ENCODE measurements at places on chromosomes 6 and 20.

DNA sequence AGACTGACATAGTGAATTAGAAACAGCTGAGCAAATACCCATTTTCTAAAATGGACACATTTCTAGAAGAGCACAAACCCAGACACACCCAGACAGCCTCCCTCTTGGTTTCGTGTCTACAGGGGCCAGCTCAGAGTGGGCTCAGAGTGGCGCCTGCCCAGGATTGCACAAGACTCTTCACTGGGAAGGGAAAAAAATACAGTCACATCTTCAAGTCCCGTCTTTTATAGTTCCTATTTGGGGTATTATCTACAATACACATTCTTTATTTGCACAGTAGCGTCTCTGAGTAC lies 246.1 kb upstream of the AFDN start:
- no peak for DNase-seq

DNA sequence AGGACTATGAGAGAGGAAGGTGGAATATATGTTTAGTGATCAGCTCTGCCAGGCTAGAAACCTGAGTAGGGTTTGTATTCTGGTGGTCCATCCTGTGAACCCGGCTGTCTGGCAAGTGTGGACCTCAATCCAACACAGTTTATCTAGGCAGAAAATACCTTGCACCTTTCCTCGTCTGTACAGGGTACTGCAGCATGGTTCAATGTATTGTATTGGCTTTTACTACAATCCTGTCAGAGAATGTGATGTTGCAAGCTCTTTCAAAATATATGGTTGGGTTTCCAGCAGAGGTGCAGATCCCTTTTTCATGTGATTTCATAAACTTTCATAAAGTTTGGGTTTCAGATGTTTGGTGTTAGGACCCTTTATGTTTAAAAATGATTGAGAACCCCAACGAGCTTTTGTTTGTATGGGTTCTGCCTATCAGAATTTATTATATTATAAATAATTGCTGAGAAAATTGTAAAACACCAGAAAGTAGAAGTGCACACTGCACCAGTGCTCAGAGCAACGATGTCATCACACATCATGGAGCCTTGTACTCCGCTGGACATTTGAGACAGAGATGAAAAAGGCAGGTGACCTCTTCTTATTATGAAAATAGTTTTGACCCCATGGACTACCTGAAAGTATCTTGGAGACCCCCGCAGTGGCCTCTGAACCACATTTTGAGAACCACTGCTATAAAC lies 106.6 kb downstream of the RTN4IP1 start:
- no peak for DNase-seq

GRCh38 chr6:118705544-118706491 lies 54.4 kb upstream of the CEP85L start:
- peak; percentile 81 for DNase-seq

DNA sequence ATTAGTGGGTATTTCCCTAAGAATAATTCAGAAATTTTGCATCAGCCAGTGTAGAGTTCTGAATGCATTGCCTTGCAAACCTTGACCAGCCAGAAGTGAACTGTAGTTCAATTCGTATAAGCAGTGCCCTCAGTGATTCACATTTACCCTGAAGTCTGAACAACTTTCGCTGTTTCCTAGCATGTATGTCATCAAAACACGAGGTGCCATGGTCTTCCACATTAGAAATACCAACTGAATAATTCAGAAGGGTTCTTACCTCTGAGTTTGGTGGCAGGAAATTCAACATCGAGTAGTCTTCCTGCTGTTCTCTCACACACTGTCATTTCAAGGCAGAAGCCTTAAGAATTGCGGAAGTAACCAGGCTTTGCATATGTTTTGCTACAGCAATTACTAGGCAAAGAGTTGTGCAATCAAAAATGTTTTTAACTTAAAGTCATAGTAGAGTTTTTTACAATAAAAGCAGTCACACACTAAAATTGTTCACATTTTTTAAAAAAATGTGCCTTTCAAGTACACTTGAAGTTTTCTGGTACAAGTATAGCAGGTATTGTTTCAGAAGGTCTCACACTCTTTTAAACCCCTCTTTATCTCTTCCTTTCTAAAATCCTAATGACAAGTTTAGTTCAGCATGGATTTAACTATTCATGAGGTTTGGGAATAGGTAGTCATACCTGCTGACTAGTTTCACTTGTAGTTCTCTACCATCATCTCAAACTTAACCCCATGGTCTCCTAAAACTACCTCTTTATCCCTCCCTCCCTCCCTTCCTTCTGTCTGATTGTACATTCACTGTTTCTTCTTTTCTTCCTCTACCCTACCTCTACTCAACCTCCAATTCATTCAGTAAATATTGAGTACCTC lies 118.3 kb downstream of the STXBP5 start:
- peak; percentile 44 for DNase-seq

DNA sequence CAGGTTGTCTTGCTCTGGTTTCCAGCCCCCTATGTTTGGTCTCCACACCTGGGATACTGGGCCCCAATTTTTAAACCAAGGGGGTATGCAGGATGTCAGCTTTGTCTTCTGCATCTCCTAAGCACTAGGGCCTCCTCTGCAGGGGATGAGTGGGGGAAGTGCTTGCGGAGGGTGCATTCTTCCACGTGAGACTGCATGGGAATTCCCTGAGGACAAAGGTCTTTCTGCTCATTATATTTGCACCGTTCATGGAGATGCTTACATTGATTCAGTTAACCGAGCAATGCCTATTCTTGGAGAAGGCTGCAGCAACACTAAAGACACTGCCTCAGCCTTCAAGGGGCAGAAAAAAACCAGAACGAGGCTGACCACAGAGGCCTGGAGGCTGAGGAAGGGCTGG lies 45.4 kb downstream of the RAB44 start:
- DNase-seq = no peak

- DNase-seq = no peak
Measured at GRCh38 chr20:34072076-34072475, 40.0 kb downstream of the EIF2S2 start.

DNA sequence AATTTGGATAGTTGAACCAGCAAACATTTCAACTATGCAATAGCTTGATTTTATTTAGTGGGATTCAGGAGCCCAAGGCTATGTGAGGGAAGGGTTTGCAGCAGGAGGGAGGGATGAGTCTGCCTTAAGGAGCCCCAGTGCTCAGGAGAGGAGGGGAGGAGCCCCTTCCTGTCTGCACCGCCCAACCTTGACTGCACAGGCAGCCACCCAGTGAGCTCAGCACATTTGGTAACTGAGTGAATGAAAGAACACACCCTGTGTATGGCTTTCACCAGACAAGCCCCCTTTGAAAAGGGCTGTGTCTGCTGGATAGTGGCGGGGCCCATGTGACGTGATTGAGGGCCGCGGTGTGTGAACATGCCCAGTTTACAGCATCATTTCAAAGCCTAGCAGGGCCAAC lies 17.0 kb downstream of the DACT2 start:
- no peak for DNase-seq

- DNase-seq = peak; percentile 77
Measured at GRCh38 chr20:34922654-34923381, 32.8 kb downstream of the GSS start.

DNA sequence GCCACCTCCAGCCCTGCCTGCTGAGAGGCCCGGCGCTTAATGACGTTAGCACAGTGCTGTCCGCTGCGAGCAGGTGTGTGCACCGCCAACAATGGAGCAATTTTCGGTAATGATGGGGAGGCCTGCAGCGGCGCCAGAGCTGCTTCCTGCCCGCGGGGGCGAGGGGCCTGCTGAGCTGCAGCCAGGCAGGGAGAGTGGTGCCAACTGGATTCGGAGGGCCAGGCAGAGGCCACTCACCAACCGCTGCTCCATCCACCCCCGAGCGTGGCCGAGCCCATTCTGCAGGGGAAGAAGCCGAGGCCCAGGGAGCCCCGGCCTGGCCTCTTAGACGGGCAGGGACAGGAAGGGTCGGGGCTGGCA lies 9.6 kb downstream of the HRH3 start:
- no peak for DNase-seq

DNA sequence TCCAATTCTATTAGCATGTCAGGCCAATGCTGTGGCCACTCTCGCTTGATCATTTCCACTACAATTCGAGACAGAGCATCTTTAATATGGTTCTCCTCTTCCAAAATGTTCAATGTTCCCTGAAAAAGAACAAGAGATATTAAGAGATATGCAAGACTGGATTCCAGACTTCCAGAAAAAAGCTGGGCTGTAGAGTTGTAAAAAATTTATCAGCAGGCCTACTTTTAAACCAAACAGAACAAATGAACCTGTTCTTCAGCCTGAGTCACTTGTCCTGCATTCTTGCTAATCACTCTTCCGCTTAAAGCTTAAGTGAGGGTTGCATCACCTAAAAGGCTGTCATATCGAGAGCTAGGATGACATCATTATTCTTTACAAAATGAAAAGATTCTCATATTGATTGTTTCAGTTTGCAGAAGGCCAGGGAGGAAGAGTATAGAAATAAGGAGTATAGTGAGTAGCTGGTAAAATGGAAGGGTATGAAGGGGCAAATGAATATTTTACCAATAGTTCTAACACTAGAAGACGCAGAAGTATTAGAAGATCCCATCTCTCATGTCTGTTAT lies 4.9 kb downstream of the XPO5 start:
- no peak for DNase-seq

GRCh38 chr6:14125346-14125745 lies 7.8 kb downstream of the CD83 start:
- DNase-seq = no peak

- no peak for DNase-seq
Measured at GRCh38 chr6:147207837-147208754, 3.9 kb downstream of the STXBP5 start.

- no peak for DNase-seq
Measured at GRCh38 chr6:35330541-35331119, 11.7 kb upstream of the PPARD start.

DNA sequence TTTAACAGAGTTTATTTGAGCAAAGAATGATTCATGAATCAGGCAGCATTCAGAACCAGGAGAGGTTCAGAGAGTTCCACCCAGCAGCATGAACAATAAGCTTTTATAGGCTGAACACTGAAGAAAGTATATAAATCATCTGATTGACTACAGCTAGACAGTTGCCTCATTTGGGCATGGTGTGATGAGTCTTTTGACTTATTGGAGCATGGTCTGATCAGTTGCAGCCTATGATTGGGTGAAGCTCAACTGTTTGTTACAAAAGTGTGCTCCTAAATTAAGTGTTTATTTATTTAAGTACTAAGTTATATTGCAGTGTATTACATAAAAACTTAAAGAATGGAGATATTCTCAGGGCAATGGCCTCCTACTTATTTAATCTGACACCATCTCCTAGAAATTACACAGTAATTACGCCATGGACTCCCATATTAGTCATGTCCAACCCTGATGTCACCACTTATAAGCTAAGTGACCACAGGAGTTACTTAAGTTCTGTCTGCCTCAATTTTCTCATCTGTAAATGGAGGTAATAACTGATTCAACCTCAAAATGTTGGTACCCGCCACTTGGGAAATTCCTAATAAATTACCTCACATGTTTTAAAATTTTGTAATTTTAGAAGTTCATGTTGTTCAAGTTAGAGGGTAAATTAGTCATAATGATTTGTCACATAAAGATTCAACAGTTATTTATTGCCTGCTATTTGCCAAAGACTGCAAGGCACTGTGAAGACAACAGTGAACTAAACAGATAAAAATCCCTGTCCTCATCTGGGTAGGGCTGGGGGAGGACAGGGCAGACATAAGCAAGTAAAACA lies 15.2 kb upstream of the ROS1 start:
- DNase-seq = peak; percentile 98

DNA sequence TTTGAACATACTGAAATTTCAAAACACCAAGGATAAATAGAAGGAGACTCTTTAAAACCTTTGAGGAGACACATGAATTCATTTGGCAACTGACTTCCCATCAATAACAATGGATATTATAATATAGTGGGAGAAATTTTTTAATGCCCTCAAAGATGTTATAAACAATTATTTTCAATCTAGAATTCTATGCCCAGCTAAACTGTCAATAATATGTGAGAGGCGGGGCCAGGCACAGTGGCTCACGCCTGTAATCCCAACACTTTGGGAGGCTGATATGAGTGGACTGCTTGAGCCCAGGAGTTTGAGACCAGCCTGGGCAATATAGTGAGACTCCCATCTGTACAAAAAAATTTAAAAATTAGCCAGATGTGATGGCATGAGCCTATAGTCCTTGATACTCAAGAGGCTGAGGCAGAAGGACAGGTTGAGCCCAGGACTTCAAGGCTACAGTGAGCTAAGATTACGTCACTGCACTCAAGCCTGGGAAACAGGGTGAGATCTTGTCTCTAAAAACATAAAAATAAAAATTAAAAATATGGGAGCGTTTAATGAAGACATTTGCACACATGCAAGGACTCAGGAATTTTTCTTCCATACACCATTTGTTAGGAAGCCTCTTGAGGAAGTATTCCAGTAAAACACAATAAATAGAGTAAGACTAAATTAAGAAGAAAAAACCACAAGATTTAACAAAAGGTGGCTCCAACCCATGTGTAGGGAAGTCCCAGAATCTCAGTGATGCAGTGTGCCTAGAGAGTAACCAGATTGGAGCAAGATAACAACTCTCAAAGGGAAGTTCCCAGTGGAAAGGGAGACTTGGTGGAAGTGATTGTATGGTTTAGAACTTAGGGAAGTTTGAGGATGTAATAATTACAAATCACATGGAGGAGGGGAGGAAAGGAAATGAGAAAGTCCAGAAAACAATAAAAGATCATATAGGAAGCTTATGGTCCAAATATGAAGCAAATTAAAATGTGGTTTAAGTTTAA lies 26.3 kb upstream of the ETV7 start:
- no peak for DNase-seq

DNA sequence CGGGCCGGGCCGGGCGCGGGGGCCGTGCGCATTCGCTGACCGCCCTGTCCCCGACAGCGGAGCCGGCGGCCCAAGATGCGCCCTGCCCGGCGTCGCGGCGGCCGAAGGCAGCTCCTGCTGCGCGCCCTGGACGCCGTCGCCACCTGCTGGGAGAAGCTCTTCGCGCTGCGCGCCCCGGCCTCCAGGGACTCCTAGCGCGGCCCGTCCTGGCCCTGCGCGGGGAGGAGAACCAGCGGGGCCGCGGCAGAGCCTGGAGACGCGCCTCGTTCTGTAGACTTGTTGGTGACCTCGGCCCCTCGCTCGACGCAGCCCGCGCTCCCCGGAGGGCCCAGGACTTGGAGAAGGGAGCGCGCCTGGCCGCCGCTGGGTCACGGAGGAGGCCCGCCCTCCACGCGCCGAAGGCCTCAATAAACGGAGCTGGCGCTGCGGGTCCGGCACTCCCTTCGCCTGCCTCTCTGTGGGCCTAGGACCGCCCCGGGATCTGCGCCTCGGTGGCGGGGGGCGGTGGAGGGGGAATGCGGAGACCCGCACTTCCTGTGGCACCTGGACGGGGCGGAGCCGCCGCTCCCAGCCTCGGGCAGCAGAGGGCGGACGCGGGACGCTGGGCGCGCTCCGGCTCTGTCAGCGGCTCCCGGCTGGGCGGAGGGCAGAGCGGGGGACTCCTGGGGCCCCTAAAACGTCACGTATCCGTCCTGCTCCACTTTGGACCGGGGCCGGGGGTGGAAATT lies 2.7 kb downstream of the C20orf204 start:
- DNase-seq = peak; percentile 36

GRCh38 chr6:149754548-149754947 lies 5.0 kb downstream of the PCMT1 start:
- DNase-seq = no peak

Data from fibroblast of upper back skin (primary cell).